ENCODE measurements at places on chromosomes 4 and X.
A peak's percentile ranks its signal among the peaks of the same experiment; 100 is the strongest.

- DNase-seq, result no peak
These were observed at the start of gene EXOC1L for GRCh38 chr4:55819634-55820033. Gene EXOC1L (plus strand): TSS chr4:55819790. CDS start chr4:55820027, 237 bp downstream.

DNA sequence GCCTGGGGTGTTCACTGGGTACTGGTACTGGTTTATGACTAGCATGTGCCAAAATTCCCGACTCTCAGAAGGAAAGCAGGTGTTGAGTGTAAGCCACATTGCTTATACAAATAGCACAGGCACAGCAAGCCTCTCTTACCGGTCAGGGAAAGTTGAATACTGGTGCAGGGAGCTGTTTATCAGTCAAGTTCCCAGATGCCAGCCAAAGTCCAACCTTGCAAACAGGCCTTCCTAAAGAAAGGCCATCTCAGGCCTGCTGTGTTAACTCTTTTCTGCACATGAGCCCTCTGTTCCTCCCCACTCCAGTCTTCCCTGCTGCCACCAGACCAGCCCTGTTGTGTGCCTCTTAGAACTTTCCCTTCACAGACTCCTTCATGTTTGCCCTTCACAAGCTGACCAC lies 34.2 kb downstream of the PKD2 start:
- no peak for DNase-seq

- no peak for DNase-seq
These were observed 61.3 kb upstream of the UNC5C start for GRCh38 chr4:95610061-95610569.

DNA sequence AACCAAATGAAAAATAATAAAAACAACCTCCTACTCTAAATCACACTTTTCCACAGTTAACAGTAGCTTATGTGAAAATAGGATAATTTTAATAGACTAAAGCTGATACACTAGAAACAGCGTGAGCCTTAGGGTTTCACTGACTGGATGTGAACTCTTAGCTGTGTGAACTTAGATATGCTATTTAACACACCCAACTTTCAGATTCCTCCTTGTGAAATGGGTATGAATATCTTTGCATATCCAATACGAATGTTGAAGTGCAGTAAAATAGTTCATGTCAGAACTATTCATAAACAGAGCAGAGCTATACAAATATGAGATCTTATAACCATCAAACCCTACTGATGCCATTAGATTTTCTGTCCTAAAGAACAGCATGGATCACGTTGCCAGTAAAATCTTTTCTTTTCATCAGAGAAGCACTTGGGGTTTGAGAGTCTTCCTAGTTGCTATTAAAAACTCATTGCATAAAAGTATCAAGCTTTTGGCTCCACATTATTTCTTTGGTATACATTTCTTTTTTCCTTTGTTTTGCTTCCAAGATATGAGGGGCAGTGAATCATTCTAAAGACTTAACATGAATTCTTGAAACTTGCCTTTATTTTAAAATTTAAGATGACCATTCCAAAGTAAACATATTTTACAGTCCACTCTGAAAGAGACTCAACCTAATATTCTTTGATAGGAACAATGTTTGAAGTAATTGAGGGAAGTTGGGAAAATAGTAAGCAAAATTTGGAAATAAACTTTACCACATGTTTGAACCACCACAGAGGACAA lies 102.4 kb downstream of the CPE start:
- DNase-seq, result no peak

DNA sequence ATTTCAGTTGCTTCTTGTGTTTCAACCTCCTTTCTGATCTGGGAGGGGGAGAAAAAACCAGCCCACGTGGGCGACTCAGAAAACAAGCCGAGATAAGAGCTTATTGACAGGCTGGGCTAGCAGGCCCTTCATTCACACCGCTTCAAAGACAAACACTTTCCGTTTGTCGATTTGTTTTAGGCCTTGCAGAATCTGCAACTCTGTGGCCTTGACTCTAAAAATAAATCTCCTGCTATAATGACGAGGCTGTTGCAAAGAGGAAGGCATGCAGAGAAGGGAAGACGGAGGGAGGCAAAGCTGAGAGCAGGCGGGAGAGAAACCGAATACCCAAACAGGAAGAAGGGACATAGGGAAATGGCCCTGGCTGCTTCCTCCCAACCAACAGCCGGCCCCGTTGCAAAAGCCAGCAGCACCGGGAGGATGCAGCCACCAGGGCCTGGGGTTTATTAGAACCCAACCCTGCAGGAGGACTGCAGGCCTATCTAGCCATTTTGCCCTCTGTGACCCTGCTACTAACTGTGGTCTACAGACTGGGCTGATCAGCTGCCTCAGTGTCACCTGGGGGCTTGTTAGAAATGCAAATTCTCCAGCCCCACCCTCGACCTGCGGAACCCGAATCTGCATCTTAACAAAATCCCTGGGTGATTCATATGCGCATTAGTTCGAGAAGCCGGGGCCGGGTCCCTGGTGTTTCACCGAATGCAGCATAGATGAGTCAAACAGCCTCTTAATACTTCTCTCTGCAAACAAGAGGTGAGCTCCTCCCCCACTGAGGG lies 325.5 kb downstream of the BCOR start:
- DNase-seq, result peak; percentile 8

DNA sequence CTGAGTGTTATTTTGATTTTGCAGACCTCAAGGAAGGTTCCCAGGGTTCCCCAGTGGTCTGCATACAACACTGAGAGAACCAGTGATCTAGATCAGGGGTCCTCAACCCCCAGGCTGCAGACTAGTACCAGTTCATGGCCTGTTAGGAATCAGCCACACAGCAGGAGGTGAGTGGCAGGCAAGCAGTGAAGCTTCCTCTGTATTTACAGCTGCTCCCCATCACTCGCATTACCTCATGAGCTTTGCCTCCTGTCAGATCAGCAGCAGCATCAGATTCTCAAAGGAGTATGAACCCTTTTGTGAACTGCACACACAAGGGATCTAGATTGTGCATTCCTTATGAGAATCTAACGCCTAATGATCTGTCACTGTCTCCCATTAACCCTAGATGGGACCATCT lies 28.5 kb downstream of the EDNRA start:
- no peak for DNase-seq

DNA sequence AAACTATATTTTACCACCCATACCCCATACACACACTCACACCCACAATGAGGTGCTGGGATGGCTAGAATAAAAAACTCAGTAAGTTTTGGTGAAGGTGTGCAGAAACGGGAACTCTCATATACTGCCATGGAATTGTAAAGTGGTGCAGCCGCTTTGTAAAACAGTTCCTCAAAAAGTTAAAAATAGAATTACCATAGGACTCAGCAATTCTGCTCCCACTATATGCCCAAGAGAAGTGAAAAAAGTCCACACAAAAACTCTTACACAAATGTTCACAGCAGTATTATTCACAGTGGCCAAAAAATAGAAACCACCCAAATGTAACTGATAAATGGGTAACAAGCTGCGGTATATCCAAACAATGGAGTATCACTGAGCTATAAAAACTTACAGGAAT lies 6.5 kb downstream of the CENPU start:
- no peak for DNase-seq

GRCh38 chr4:147325571-147325981 lies 155.3 kb upstream of the EDNRA start:
- DNase-seq, result no peak

- no peak for DNase-seq
These were observed 36.9 kb upstream of the ADAD1 start for GRCh38 chr4:122341886-122342285.

- DNase-seq, result peak; percentile 75
These were observed 7.7 kb downstream of the HAND2 start for GRCh38 chr4:173522160-173522950.

DNA sequence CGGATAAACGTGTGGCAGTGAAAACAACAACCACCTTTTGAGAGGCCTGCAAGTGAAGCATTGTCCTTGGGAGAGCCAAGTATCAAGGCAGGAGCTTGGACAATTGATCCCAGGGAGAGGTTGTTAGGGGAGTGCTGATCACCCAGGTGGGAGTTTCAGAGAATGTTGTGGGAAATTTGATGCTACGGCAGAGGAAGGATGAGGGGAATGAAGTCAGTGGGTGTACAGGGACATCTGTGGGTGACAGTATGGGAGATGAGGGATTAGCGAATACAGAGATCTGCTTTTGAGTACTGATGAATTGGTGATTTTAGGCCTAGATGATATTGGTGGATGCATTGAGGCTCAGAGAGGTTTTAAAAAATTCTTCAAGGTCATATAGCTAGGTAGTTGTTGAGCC lies 4.3 kb downstream of the GNL3L start:
- no peak for DNase-seq

GRCh38 chrX:47177079-47177478 lies 16.6 kb upstream of the UBA1 start:
- DNase-seq, result no peak

GRCh38 chr4:39657465-39657864 lies 18.8 kb upstream of the SMIM14 start:
- DNase-seq, result no peak

GRCh38 chr4:26342328-26343037 lies 21.7 kb downstream of the RBPJ start:
- no peak for DNase-seq

GRCh38 chr4:114192854-114193253 lies 213.4 kb upstream of the ARSJ start:
- DNase-seq, result no peak

GRCh38 chrX:153816831-153817690 lies 13.3 kb downstream of the PDZD4 start:
- no peak for DNase-seq

GRCh38 chr4:159677521-159677920 lies 574.6 kb downstream of the RAPGEF2 start:
- no peak for DNase-seq

- no peak for DNase-seq
These were observed 389.7 kb upstream of the NR3C2 start for GRCh38 chr4:148831945-148832344.

DNA sequence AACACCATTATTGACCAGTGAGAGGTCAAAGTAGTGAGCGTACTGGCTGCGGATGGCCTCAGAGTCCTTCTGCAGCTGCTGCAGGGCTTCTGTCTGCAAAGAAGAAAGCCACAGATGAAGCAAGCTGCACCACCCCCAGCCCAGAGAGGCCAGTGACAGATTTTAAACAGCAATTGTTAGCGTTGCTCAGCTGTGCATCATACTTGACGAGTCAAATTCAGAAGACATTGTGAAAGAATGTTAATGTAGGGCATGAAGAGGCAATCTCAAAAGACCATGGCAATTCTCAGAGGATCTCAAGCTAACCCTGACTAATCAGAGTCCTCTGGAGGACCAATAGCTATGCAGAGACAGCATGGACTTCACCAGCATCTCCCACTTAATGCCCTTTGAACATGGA lies 16.6 kb downstream of the DKC1 start:
- DNase-seq, result no peak

- DNase-seq, result peak; percentile 54
These were observed 126.5 kb upstream of the WDFY3 start for GRCh38 chr4:85092943-85093342.

DNA sequence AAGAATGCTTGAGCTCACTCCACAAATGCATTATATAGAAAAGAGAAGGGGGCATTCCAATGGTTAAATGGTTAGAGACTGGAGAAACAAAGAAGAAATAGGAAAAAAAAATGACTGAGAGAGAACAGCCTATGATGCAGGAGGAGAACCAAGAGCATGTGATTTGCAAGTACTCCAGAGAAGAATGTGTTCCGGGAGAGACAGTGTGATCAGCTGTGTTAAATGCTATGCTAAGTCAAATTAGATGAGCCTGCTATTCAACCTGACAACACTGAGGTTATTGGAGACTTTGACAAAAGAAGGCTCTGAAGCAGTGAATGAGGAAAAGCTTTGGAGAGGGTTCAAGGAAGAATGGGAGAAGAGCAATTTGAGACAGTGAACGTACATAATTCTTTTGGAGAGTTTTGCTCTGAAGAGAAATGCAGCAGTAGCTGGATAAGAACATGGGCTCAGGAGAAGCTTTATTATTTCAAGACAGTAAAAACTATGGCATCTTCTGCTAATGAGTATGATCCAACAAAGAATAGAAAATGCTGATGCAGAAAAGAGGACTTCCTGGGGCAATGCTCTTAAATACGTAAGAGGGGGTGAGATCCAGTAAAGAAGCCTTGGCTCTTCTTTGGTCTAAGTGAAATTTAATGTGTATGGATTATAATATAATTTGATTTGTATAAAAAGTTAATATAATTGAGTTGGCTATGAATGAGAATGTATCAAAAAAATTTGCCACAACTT lies 66.3 kb downstream of the PPP3CA start:
- DNase-seq, result no peak

- no peak for DNase-seq
These were observed 208.8 kb downstream of the UGT8 start for GRCh38 chr4:114807357-114807756.

- DNase-seq, result peak; percentile 87
These were observed 24.1 kb downstream of the ZCCHC12 start for GRCh38 chrX:118847676-118848075.

DNA sequence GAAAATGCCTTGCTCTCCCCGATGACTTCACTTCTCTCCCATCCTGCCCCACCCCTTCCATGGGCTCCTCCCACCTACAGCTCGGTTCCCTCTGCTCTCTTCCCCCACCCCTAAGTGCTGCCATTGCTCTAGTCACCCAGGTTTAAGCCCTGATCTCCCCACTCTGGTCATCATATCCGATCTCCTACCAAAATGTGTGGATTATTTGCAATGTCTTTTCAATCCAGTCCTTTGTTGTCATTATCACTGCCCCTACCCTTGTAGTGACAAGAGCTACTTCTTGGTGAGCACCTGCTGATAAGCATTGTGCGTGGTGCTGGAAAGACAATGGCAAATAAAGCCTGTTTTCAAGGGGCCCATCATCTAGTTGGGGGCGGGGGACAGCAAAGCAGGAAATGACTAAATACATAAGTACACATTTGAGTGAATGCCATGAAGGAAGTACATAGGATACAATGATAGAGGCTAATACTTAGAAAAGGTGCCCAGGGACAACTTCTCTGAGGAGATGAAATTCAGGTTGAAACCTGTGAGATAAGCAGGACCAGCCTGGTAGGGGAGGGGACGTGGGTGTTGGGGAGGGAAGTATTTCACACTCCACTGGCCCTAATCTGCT lies 63.8 kb downstream of the DLG3 start:
- DNase-seq, result peak; percentile 37

- no peak for DNase-seq
These were observed 270.0 kb upstream of the GNPDA2 start for GRCh38 chr4:44996276-44996845.

All from NCI-H1417 (cell line).